Right ventricle myocardium inferior (tissue), 1 donor: ENCODE measurements at places on chromosomes 5 and 9. TPM values are rescaled to one million over a fixed set of nuclear protein-coding genes. Genes with fewer than 3 reads are reported as not detected.

DNA sequence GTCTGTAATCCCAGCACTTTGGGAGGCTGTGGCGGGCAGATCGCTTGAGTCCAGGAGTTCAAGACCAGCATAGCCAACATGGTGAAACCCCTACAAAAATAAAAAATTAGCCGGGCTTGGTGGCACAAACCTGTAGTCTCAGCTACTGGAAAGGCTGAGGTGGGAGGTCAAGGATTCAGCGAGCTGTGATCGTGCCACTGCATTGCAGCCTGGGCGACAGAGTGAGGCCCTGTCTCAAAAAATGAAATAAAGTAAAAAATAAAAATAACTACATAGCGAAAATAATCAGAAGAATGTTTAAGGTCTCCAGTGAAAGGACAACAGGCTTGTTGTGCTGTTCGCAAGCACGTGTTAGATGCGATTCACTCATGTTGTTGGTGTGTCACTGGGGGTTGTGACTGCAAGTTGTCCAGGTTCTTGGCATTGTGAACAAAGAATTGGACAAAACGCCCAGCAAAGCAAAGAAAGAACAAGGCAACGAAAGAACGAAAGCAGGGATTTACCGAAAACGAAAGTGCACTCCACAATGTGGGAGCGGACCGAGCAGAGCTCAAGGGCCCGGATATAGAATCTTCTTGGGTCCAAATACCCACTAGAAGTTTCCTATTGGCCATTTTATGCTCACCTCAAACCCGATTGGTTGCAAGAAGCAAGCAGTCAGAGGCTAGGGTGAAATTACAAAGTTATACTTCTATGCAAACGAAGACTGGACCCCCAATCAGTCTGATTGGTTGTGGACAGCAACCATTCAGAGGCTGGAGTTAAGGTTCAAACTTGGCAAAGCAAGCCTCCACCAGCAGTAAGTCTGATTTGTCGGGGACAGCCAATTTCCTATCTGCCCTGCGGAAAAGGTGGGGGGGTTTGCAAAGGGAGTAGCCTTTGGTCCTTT is 844 bp upstream of the MCCC2 start:
- no peak for DNase-seq

SHISAL2B gene
- not detected for total RNA-seq

IL9 gene
- total RNA-seq: not detected

GRCh38 chr9:82333671-82334070 is 345.1 kb downstream of the SPATA31D1 start:
- no peak for DNase-seq

DNA sequence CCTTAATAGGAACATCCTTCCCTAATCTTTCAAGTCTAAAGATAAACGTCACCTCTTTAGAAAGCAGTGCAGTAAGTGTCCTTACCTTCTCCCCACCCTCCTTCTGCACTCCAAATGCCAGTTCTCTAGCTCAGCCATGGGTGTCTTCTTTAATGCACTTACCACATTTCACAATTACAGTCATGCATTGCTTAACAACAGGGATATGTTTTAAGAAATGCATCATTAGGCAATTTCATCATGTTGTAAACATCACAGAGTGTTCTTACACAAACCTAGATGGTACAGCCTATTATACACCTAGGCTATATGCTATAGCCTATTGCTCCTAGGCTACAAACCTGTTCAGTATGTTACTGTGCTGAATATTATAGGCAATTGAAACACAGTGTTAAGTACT is 91.2 kb downstream of the RFX3 start:
- DNase-seq: no peak

DNA sequence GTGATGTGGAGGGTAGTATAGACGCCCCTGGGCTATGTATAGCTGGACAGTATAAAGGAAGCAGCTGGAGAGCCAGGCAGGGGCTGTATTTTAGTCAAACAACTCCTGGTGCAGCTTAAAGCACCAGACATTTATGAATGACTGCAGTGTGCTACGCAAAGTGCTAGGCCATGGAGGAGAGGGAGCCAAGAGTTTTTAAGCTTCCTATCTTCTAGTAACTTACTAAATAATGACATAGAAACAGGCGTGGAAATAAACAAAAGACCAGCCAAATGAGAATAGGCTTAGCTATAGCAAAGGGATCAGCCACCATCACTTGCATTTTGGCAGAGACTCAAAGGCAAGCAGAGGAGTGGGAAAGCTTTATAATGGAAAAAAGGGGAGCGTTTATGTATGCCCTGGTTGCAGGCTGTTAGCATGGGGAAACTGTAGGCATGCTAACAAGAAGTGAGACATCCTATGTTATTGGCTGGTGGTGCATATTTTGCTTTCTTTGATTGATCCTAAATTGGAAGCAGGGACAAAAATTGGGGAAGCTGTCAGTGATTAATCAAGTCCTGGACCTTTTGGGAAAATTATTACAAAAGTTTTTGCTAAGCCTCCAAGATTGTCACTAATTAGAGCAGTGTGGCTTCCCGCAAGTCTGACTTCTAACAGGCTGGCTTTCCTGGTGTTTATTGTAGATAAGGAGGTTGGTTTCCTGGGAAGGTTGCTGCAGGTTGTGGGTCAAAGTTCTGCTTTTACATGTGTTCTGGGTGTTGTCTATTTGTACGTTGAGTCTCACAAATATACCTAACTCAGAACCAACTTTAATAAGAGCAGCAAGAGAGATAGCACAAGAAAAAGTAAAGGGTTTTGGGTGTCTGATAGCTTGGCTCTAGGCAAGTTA is 46.6 kb downstream of the RAB3C start:
- DNase-seq: no peak

PLAC8L1 gene
- not detected for total RNA-seq

DNA sequence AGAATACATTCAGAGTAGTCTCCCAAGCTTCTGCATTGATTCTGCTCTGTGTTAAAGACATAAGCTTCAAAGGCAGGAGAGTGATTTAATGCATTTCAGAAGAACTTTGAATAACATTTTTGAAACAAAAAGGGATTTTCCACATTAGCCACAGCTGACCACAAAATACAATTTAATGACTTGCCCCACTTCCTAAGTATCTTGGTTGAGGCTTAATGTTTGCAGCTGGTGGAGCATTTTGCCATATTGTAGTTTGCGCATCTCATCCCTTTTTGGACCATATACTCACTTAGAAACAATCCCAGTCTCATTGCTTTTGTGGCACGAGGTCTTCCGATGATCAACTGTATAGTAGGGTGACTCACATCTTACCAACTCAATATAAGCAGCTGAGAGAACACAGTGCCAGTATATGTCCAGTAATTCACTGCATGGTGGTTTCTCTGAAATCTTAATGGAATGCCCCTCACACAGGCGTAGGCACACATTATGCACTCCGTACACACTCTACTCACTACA is 455.8 kb upstream of the PTGER4 start:
- no peak for DNase-seq

- no peak for DNase-seq
Measured at GRCh38 chr5:135886136-135886535, 9.5 kb downstream of the IL9 start.

DNA sequence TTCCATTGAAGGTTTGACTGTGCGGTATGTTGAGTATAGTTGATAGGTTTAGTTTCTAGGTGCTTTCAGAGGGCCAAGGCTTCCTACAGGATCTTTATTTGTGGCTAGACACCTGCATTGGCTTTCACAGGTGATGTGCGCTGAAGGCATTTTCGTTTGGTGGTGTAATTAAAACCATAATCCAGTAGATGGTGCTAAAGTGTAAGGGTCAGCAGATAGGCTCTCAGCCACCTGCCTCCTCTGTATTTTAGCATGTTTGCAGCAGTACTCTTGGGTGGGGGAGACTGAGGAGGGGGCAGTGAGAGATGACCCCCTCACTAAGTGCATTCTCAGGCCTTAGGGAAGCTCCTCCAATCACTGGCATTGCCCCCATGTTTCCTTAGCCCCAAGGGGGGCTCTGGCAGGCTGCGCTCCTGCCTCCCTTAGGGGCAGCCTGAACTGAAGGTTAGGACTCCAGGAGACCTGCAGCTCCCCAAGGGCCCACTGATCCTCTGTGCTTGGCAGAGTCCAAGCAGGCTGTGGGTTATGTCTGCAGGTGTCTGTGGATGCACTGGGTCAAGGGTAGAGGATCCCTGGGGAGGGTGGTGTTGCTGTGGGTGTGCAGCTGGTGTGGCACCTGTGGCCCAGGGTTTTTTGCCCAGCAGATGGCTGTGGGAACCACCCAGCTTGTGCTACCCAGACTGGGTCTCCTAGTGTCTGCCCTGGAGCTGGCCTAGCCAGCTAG is 23.4 kb downstream of the CDK20 start:
- DNase-seq: no peak

ACTL7B gene
- not detected for total RNA-seq

ACTBL2 gene
- not detected for total RNA-seq

KCNN2 gene
- 9.3 TPM for total RNA-seq

DNA sequence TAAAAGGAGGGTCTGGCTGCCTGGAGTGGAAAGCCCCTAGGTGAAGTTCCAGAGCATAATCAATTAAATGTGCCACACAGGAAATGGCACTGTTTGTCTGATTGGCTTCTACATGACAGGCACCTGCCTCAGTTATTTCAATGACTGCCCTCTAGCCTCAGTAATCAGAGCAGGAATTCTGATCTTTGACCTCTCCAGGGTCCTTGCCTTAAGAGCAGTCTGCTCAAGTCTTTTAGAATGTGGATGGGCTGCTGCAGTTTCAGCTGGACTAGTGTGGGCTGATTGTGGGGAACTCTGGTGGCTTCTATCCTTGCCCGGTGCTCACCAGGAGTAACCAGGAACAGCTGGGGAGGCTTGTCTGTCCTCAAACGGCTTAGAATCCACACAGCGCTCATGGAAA is 98.9 kb downstream of the LIX1 start:
- no peak for DNase-seq

GRCh38 chr9:99092643-99093491 is 12.0 kb upstream of the TGFBR1 start:
- no peak for DNase-seq

DNA sequence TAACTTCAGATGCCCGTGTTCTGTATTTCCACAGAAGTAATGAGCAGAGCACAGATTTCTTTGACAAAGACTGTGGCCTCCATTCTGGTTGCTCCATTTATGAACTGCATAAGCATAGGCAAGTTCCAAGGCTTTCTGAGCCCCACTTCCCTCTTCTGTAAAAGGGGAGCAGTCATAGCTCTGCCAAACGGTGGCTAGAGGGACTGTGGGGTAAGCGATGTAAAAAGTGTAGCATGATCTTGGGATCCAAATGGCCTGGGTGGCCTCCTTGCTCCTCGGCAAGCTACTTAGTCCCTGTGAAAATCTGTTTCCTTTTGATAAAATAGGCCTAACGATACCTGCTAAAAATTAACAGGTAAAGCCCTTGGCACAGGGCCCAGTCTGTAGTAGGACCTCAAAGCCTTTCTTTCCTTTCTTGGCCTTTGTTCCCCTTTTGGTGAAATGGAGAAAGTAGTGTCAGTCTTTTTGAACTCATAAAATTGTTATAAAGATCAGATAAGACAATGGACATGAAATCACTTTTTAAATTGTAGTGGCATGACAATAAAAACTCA is 646.6 kb downstream of the ACTL7B start:
- DNase-seq: no peak

GRCh38 chr9:77899679-77900354 is 131.8 kb downstream of the GNAQ start:
- DNase-seq: no peak

DNA sequence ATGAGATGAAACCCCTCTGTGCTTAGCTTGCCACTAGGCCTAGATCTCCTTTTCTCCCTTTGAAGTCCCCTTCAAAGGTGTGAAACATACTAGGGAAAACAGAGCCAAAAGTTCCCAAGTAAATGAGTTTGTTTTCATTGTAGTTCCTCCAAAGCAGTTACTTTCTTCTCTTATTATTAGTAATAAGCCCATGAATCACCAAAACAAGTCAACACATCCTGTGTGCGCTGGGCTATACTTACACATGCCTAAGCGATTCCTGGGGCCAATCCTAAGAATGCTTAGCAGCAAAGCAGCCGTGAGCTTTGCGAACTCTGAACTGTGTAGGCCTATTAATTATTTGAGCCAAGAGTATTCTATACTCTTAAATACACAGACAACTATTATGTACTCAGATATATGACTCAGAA is 7.6 kb downstream of the ENC1 start:
- no peak for DNase-seq

GRCh38 chr5:72376381-72376780 is 56.2 kb downstream of the PTCD2 start:
- no peak for DNase-seq

DNA sequence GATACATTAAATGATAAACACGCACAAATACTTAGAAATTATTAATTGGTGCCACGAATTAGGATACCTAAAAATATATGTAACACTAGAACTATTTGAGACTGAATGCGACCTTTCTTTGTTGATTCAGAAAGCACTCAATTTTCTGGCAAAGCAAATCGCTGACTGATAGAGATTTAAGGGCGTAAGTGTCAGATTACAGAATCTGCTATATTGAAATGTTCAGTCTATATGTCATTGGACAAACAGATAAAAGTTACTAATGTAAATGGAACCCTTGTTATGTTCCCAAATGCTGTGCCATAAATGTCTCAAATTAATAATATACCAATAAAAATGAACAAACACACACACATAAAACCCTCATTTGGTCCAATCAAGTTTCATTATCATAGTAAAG is 137.9 kb downstream of the MPDZ start:
- DNase-seq: no peak

DNA sequence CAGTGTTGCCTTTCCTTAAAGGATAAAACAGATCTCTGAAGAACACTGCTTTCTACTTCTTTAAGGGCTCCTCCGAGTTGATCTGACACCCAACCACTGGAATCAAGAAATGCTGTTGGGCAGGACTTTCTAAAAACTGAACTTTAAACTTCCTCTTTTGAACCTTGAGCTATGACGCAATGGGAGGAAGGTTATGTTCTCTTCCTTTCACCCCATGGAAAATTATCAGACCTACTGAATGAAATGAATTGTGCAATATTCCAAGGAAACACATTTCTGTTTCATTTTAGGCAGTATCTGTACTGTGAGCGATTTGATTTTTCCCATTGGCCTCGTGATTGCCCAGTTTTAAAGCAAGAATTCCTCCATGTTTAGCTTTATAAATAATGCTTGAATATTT is 206.0 kb upstream of the PRR16 start:
- no peak for DNase-seq

GRCh38 chr9:127847178-127847510 is 7.3 kb downstream of the ENG start:
- no peak for DNase-seq

- DNase-seq: no peak
Measured at GRCh38 chr5:124665035-124665434, 81.4 kb downstream of the ZNF608 start.

- no peak for DNase-seq
Measured at GRCh38 chr5:133260715-133261114, 208.9 kb downstream of the HSPA4 start.

KCNV2 gene
- not detected for total RNA-seq

DNA sequence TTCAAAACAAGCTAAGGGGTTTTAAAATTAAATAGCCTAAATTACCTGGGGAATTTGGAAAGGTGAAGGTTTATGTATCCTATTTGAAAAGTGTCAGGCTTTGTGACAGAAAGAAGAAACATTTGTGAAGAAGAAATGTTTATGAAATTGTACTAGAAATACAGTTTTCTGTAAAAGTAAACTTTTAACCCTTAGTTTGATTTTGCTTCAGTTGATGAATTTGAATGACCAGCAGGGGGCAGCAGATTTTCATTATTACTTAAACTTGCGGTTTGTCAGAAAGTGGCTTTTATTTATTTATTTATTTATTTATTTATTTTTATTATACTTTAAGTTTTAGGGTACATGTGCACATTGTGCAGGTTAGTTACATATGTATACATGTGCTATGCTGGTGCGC is 58.1 kb downstream of the NNT start:
- DNase-seq: no peak
